Uterus (tissue), 4 donors: ENCODE measurements at places on chromosomes 4 and X. TPM values are rescaled to one million over a fixed set of nuclear protein-coding genes. Genes with fewer than 3 reads are reported as not detected.

Gene NAP1L5
- total RNA-seq: 12.9 TPM

Gene TMSB15B
- total RNA-seq: 8.4 TPM

DNA sequence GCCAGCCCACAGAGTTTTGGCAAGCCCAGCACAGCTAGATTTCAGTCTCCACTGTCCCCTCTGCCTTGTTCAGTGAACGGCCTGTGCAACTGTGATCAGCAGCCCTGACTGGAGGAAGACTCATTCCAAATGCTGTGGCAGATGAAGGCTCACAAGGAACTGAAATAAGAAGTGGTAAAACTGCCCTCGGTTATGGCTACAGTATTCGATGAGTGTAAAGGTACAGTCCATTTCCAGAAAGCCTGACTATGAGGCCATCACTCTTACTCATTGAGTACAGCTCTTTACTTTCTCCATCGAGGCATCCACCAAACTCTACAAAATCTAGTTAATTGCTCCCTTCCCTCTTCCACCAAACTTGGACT, 69.1 kb downstream of the RHOH start:
- H3K27me3 ChIP-seq: no peaks in the 10 kb centered on the region
- H3K4me3 ChIP-seq: no peak overlapping the region
- DNase-seq: no peak

Gene CFAP299
- total RNA-seq: 1.2 TPM

GRCh38 chr4:176363072-176363471, 43.3 kb downstream of the SPCS3 start:
- no peaks in the 10 kb centered on the region for H3K4me1 ChIP-seq
- DNase-seq: no peak
- no peaks in the 10 kb centered on the region for H3K27me3 ChIP-seq
- no peaks in the 10 kb centered on the region for H3K36me3 ChIP-seq
- H3K27ac ChIP-seq: no peak overlapping the region
- H3K4me3 ChIP-seq: no peak overlapping the region

- H3K4me1 ChIP-seq: no peaks in the 10 kb centered on the region
- H3K27ac ChIP-seq: no peak overlapping the region
- H3K36me3 ChIP-seq: no peaks in the 10 kb centered on the region
- no peak for DNase-seq
Measured at GRCh38 chr4:88807499-88807898, 109.9 kb upstream of the NAP1L5 start.

DNA sequence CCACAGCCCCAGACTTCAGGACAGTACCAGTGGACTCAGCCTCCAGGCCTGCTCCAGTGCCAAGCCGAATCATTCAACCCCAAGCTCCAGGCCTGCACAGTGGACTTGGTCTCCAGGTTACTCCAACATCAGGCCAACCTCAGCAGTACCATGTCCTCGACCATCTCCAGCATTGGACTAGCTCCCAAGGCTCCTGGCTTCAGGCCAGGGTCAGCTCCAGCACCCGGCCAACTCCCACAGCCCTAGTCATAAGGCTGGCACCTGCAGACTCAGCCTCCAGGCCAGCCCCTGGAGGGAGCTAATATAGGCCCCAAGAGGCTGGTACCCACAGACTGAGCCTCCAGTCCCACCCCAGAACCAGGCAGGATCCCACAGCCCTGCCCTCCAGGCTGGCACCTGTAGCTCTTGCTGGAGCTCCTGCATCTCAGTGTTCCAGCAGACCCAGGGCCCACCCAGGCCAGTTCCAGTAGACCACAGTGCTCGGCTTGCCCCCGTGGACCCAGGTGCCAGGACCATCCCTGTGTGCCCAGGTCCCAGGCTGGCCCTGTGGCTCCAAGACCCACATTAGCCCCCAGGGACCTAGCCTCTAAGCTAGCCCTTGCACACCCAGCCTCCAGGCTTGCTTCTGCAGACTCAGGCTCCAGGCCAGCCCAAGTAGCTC, 25.6 kb downstream of the ZMAT1 start:
- H3K4me3 ChIP-seq: no peak overlapping the region
- H3K36me3 ChIP-seq: no peaks in the 10 kb centered on the region
- no peak for DNase-seq
- no peak overlapping the region for H3K27ac ChIP-seq
- no peaks in the 10 kb centered on the region for H3K4me1 ChIP-seq
- no peaks in the 10 kb centered on the region for H3K27me3 ChIP-seq

Gene RELL1
- total RNA-seq: 21.2 TPM

GRCh38 chr4:112318239-112319142, 21.3 kb downstream of the ALPK1 start:
- no peaks in the 10 kb centered on the region for H3K36me3 ChIP-seq
- H3K27ac ChIP-seq: no peak overlapping the region
- no peaks in the 10 kb centered on the region for H3K4me1 ChIP-seq
- no peak for DNase-seq

- no peak overlapping the region for H3K4me3 ChIP-seq
- no peak for DNase-seq
- H3K27ac ChIP-seq: no peak overlapping the region
Measured at GRCh38 chr4:103754844-103755243, 35.1 kb upstream of the TACR3 start.

GRCh38 chr4:101972791-101973190, 182.3 kb downstream of the BANK1 start:
- H3K36me3 ChIP-seq: no peaks in the 10 kb centered on the region
- H3K27me3 ChIP-seq: no peaks in the 10 kb centered on the region
- H3K4me3 ChIP-seq: no peak overlapping the region
